ENCODE measurements at places on chromosomes 12 and 14.

- no peak for DNase-seq
Measured at GRCh38 chr12:43154498-43155045, 397.4 kb downstream of the ADAMTS20 start.

DNA sequence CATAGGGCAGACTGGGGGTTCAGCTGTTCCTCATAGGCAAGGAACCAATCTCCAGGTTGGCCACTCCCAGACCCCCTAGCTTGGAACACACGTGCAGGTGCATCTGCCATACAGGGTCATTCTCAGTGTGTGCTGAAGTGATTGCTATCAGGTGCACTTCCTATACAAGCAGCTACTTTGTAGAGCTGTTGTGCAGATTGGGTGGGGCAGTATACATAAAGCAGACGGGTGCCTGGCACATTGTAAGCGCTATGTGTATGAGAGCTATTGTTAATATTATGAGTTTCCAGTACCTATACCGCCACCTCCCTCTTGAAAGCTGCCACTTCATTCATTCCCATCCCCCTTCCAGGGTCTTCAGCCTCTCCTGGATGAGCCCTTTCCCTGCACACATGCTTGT, 17.3 kb downstream of the IRF2BPL start:
- DNase-seq, result no peak

DNA sequence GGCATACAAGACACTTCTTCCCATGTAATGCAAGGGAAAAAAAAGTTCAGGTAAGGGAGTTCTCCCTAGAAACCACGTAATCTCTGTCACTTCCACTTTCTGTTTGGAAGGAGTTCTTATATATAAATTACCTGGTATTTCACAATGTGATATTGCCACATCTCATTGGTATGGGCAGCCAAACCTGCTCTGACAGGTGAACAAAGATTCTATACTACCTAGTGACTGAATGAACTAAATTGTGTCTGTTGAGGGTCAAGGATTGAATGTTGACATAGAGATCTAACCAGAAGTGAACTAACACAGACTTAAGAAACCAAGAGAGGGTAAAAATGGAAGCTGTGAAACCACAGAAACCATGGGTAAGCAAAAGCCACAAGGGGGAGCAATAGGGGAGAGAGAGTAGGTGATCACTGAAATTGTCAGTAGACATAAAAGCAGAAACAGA, 161.3 kb downstream of the RPL10L start:
- DNase-seq, result no peak

GRCh38 chr14:80077262-80077661, 134.0 kb downstream of the DIO2 start:
- no peak for DNase-seq

DNA sequence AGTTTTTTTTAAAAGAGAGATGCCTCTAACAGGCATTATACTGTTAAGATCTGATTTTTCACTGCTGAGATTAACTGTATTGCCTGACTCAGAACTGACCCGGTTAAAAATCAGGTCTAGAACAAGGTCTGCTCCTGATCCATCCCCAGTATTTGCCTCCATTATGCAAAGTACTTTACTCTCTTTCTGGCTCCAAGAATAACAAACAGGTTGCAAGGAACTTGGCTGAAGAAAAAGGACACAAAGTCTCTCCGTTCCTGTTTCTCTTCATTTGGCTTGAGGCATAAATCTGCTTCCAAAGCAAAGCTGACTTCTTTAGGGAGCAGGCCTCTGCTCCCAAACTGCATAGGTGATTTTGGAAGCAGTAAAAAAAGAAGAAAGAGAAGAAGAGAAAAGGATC, 199.3 kb upstream of the PDZRN4 start:
- DNase-seq, result no peak

GRCh38 chr14:96079066-96079465, 39.9 kb downstream of the C14orf132 start:
- no peak for DNase-seq

- peak; percentile 19 for DNase-seq
Measured at GRCh38 chr14:34324363-34324795, 137.7 kb downstream of the SPTSSA start.

DNA sequence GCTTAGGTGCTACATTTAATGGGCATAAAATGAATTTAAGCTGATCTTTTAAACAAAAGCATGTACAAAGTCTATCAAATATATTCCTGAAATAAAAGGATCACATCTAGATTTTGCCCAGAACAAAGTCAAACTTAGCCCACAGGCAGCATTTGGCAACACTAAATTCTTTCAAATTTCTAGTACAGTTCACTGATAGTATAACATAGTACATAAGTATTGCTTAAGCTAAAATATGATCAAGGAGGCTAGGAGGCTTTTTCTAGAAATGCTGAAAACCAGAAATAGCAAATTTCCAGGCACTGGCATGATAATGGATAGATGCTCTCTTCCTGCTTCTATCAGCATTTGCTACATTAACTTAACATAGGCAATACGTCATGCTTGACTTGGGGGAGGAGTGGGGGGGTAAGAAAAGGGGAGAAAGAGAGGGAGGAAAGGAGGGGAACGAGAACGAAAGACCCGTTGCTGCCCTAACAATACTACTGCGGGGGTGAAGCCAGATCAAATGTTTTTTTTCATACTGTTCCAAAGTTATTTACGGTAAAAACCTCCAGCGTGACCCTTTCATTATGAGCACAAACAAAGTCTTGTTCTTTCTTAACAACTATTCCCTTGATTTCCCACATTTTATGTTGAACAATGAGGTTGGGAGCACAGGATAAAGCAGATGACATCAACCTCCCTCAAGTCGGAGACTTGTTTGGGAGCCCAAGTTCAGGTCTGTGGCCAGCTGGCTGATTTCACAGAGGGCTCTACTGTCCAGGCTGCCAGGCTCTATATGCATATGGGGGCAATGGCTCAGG, 10.6 kb downstream of the TMED10 start:
- DNase-seq, result no peak

GRCh38 chr14:103450416-103450815, 65.2 kb downstream of the MARK3 start:
- DNase-seq, result no peak

DNA sequence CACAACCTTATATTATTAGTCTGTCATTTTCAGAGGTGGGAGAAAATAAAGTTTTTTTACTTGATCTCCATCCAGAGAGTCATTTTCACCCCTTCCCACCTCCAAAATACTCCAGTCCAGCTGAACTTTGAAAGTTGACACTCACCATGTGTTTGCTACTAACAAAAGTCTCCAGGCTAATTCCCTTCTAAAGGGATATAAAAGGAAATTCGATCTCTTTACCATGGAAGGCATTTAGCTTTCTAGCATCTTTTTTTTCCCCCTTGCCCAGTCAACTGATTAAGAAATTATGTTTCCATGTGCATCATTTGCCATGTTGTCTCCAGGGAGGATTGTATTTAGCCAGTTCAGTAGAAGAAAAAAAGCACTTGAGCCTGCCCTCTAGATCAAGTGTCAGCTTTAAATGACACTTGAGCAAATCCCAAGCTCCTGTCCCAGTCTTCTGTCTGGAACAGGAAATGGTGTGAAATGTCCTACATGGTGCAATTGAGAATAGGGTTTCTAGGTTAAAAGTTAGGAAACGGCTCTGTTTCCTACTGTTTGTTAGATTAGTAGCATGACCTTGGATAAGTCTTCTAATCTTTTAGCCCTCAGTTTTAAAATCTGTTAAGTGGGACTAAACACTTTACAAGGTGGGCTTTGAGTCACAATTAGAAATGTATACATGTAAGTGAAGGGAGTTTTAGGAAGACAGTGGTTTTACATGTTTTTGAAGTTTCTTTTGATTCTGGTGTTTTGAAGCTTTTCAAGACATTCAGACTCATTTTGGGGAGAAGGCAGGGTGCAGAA, 67.2 kb downstream of the GNS start:
- DNase-seq, result no peak

DNA sequence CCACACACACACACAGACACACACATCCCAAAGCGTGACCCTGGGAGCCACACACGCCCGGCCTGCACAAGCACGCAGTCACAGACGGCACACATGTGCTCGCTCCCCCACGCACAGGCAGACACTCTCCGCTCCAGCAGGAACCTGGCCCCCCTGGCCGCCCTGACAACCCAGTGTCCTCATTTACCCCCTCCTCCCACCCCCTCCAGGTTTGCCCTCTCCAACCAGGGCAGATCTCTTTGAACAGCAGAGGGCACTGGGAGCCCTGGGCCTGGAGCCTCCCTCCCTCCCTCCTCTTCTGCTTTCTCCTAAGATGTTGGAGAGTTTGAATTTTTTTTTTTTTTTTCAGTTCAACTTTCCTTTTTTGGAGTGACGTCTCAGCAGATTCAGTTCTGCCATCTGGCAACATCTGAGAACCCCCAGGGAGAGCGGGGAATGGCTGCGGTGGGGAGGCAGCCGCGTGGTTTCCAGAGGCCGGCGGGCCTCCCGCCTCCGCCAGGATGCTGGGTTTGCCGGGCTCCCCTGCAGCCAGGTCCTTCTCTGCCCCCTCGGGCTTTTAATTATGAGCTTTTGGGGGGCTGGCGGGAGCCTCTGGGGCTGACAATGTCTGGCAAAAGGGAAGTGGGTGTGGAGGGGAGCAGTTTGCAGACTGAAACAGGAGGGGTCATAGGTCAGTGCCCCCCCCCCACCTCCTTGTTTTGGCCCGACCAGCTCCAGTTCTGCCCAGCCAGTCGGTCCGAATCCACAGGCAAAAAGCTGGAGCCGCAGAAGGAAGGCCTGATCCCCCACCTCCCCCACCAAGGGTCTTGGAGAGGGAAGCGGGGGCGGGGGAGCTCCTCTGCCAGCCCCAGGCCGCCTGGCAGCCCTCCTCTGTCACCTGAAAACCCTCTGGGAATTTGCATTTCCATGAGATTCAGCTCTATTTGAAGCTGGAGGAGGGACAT, 1.3 kb upstream of the NCOR2 start:
- DNase-seq, result no peak

GRCh38 chr12:12451098-12451497, 94.2 kb downstream of the BORCS5 start:
- no peak for DNase-seq

- DNase-seq, result no peak
Measured at GRCh38 chr14:73269729-73270531, 32.6 kb downstream of the PAPLN start.

GRCh38 chr14:24355009-24355408, 13.0 kb upstream of the NFATC4 start:
- no peak for DNase-seq

GRCh38 chr12:10027311-10027710, 3.2 kb upstream of the CLEC9A start:
- DNase-seq, result no peak

DNA sequence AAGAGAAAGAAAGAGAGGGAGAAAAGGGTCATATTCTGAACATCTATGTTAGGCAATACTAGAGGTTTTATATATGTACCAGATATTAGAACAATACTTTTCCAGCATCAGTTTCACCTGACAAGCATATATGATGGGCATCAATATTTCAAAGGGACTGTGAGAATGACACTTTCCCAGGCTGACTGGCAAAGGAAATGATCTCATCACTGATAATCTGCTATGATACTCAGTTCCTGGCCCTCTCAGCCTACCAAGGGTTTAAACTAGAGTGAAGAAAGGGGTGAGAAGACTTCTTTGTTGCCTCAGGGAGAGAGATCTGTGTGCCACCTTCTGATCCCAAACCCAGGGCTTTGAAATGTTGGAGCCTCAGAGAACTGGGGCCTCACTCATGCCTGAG, 183.5 kb downstream of the TTC8 start:
- no peak for DNase-seq

GRCh38 chr12:46531059-46531785, 158.6 kb upstream of the SLC38A2 start:
- DNase-seq, result no peak

DNA sequence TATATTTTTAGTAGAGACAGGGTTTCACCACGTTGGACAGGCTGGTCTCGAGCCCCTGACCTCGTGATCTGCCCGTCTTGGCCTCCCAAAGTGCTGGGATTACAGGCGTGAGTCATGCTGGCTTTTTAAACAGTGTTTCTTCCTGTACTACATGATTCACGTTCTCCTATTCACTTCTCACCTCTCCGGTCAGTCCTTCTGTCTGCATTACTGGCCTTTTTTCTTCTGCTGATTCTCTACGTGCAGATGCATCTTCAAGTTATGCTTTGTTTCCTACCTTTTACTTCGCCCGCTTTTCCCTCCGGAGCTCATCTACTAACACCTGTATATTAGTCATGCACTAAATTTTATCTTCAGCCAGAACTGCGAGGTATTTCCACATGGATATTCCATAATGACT, 296.2 kb upstream of the FLRT2 start:
- no peak for DNase-seq

DNA sequence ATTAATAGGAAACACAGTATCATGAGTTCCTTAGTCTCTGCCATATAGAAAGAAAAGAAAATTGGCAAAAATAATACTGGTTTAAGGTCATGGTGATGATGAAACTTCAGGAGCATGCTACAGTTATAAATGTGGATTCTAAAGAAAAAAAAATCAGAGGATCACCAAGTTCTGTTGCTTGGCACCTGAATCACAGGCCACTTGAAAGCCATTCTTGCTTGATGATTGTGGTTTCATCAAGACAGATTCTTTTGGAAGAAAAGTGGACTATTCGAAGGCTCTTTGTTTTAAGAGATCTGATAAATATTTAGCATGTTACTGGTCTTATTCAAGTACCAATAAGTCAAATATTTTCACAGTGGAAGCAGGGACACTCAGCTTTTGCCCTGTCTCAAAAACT, 148.9 kb downstream of the SAMD4A start:
- no peak for DNase-seq

DNA sequence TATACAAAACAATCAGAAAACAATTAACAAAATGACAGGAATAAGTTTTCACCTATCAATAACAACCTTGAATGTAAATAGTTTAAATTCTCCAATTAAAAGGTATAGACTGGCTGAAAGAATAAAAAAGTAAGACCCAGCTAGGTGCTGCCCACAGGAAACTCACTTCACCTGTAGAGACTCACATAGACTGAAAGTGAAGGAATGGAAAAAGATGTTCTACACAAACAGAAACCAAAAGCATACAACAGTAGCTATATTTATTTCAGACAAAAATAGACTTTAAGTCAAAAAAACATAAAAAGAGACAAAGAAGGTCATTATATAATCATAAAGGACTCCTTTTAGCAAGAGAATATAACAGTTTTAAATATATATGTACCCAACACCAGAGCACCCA, 152.4 kb upstream of the PWP1 start:
- DNase-seq, result no peak
